ENCODE measurements at places on chromosomes 6 and 20. TPM values are rescaled to one million over a fixed set of nuclear protein-coding genes. Genes with fewer than 3 reads are reported as not detected.

The SLC12A5 gene
- total RNA-seq = 0.28 TPM

The KCNK15 gene
- total RNA-seq = 0.28 TPM

The ZNF318 gene
- total RNA-seq = 3.4 TPM

The PROKR2 gene
- not detected for total RNA-seq

The CYP39A1 gene
- total RNA-seq = 22.6 TPM

The STMND1 gene
- not detected for total RNA-seq

The ZNF292 gene
- total RNA-seq = 20.2 TPM
